Right kidney (tissue), 9 donors: ENCODE measurements at places on chromosomes 4 and X.

GRCh38 chr4:163048447-163048846 lies 118.2 kb downstream of the NAF1 start:
- DNase-seq, result no peak

- DNase-seq, result no peak
Observed at GRCh38 chr4:108772402-108772801, 9.5 kb upstream of the ETNPPL start.

- no peak for DNase-seq
Observed at GRCh38 chr4:20698820-20699219, 1.4 kb upstream of the PACRGL start.

DNA sequence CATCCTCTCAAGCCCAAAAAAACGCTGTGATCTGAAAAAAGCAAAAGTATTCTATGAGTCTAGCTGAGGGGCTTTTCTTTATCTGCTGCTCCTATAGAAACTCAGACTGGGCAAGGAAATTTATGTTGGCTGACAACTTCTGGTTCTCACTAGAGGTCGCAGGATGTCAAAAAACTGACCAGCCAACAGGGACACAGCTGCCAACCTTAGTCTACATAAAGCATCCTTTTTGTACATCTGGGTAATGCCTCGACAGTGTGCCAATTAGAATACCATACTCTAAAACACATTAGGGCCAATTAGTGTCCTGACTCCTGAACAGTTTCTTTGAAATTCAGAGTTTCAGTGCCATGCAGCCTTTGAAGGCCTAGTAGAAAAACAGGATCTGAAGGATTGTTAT lies 8.8 kb upstream of the TLL1 start:
- no peak for DNase-seq

GRCh38 chrX:133938530-133938929 lies 46.9 kb downstream of the GPC3 start:
- DNase-seq, result no peak

GRCh38 chr4:109205186-109205585 lies 97.3 kb downstream of the COL25A1 start:
- DNase-seq, result no peak

GRCh38 chrX:103624111-103624510 lies 4.7 kb upstream of the TCEAL1 start:
- DNase-seq, result no peak

GRCh38 chr4:153940916-153941315 lies 152.0 kb upstream of the SFRP2 start:
- no peak for DNase-seq

DNA sequence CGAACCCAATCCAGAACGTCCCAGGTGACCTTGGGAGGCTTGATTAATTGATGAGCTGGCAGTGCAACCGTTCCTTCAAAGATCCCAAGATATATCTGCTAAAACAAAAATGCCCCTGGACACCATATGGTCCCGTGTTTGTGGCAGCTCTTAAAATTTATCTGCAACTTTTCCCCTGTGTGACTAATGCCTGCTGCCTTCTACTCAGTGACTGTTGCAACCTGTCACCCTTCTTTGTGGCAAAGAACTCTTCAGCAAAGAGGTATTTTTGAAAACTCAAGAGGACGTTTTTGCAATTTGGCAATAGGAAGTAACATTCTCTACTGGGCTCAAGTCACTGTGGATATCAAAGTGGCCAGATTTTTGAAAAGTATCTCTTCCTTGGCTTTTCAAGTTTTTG lies 75.8 kb upstream of the SOD3 start:
- DNase-seq, result no peak
